Stimulated activated CD4-positive, alpha-beta T cell treated with anti-CD3 and anti-CD28 coated beads, TNF-alpha, amount 100 ng/mL, for 1 hour (primary cell): ENCODE measurements at places on chromosomes 6 and 20.

- DNase-seq = no peak
These were observed 364.0 kb upstream of the ARID1B start for GRCh38 chr6:156413154-156413553.

- no peak for DNase-seq
These were observed 348.9 kb upstream of the KCNQ5 start for GRCh38 chr6:72272958-72273357.

GRCh38 chr20:8304124-8304816 is 172.2 kb downstream of the PLCB1 start:
- DNase-seq = no peak

GRCh38 chr6:31577579-31577966 is 2.2 kb downstream of the TNF start:
- DNase-seq = no peak

DNA sequence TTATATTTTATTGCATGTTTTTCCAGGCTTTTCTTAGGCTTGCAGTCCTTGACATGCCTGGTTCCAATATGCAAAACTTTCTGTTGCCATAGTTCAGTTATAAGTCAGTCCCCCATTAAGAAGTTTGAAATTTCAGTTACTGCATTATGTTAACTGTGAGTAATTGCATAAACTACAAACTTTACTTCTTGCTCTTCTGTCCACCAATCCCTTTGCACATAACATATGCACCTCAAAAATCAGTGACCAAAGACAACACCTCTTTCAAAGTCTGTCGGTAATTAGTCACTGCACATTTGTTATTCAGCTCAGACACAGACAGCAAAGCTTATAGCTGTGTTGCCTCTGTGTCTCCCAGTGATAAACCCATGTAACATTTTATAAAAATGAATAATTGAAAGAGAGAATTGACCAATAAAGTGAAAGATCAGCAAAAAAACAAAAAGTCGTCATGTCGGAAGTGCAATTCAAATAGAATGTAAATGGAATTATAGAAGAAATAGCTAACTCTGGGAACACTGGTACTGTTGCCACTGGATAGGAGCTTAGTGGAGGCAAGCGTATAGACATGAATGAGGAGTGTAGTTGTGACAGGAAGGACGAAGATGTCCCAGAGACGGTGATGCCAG is 50.3 kb upstream of the BTBD3 start:
- DNase-seq = no peak
